Fibroblast of skin of right biceps (primary cell): ENCODE measurements at places on chromosomes 1 and 21.

- DNase-seq, result no peak
These were observed 54.2 kb upstream of the ETS2 start for GRCh38 chr21:38751379-38752050.

GRCh38 chr1:46159516-46159915 is 15.4 kb upstream of the TSPAN1 start:
- DNase-seq, result no peak

DNA sequence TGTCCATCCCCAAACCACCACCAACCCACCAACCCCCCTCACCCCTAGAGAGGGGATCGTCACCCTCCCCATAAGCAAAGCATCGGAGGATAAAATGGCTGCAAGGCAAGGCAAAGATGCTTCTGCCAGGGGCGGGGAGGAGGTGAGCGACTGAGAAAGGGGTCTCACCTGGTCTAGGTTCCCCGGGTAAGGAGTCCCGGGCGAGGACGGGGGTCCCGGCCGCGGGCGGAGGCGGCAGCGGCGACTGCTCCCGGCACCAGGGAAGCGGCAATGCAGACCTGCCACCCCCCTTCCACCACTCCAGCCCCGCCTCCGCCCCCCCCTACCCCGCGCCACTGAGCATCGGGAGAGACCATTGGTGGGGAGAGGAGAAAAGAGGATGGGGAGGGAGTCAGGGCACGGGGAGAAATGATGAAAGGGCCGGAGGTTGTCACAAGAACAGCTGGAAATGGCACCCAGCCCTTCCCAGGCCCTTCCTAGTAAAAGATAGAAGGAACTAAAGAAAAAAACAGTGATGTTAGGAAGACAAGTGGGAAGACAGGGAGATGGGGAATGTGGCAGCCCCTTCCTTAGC is at the start of gene SV2A:
Gene SV2A (minus strand): TSS at position 274 of the 574 bp plus-strand sequence. CDS start 4,004 bp downstream, outside the sequence.
- DNase-seq, result peak; percentile 74

DNA sequence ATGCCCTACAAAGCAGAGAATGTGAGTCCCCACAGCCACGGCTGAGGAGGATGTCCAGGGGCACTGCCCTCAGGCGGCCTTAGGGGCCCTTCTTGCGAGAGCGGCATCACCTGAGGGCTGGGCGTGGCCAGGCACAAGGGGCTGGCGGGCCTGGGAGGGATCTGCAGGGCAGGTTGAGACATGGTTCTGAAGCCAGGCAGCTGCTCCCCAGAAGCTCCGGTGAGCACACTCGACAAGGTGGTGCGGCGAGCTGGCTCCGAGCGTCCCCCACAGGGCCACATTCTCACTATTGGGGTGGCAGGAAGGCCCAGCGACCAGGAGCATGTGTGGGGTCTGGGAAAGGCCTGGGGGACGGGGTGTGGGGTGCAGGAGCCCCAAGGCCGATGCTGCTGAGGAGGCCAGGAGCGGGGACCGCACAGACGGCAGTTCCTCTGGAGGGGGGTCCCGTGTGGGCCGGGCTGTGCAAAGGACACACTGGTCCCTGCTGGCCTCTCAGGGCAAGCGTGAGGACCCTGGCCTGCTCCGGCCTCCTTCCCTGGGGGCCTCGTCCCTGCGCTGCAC is 47.2 kb downstream of the MORN1 start:
- no peak for DNase-seq

- peak; percentile 46 for DNase-seq
These were observed 75.8 kb downstream of the FOXJ3 start for GRCh38 chr1:42259059-42259738.

GRCh38 chr21:42060166-42060565 is 11.0 kb upstream of the UMODL1 start:
- DNase-seq, result no peak

DNA sequence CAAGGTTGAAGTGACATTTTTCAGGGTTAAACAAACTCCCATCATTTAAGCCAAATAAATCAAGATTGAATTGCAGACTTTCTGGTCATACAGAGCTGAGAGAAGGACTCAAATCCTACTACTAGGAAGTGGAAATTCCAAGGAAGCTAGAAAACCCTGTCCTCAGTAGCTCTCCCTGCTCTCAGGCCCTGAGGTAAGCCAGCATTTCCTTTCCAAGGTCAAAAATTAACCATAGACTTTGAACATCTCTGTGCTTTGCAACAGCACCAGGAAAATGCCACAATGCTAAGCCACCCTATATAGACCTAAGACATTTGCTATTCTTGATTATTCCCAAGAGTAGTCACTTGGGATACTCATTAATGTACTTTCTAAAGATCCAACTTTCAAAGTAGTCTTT is 45.1 kb downstream of the LUZP1 start:
- no peak for DNase-seq

GRCh38 chr1:221891708-221892107 is 149.8 kb upstream of the DUSP10 start:
- DNase-seq, result peak; percentile 32

GRCh38 chr1:53291574-53291973 is 36.3 kb downstream of the LRP8 start:
- DNase-seq, result no peak

DNA sequence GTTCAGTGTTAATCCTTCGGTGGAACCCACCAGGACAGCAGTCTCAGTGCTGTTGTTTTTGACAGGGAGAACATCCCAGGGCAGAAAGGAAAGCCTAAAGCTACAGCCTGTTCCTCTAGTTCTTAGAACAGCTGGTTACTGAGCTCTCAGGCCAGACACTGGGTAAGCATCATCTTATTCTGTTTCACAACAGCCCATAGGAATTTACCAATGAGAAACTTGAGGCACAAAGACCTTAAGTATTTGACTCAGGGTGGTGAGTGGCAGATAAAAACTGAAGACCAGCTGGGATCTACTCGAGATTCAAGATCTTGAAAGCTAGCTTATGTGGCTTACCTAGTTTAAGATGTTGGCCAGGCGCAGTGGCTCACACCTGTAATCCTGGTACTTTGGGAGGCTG is 9.4 kb upstream of the NEK2 start:
- DNase-seq, result no peak

- peak; percentile 72 for DNase-seq
These were observed 5.7 kb upstream of the FASLG start for GRCh38 chr1:172653015-172653709.

DNA sequence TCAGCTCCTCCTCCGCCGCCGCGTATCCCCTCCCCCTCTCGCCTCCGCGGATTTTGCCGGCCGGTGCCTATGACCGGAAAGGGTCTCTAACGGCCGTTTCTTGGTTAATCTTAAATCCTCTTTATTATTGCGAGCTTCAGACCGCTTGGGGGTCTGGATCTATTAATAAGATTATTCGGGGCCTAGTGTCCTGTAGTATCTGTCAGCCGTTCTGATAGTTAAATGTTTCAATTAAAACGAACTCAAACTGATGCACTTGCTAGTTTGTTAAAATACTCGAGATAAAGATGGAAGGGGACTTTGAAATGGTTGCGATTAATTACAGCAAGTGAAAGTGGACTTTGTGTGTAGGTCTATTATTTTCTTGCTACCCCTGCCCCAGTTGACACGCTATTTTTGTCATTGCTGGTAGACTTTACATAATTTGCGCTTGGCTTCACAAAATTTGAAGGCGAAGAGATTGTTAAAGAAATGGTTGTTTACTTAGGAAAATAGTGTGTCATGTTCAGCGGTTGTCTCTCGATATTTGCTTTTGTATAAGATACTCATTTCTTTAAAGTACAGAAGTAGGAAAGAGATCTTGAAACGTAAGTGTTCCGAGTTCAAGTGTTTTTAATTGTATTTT is 779 bp downstream of the SON start:
- no peak for DNase-seq

GRCh38 chr1:202113690-202114300 is 8.9 kb upstream of the GPR37L1 start:
- DNase-seq, result no peak

GRCh38 chr1:172449585-172450523 is 6.0 kb upstream of the PIGC start:
- peak; percentile 53 for DNase-seq

DNA sequence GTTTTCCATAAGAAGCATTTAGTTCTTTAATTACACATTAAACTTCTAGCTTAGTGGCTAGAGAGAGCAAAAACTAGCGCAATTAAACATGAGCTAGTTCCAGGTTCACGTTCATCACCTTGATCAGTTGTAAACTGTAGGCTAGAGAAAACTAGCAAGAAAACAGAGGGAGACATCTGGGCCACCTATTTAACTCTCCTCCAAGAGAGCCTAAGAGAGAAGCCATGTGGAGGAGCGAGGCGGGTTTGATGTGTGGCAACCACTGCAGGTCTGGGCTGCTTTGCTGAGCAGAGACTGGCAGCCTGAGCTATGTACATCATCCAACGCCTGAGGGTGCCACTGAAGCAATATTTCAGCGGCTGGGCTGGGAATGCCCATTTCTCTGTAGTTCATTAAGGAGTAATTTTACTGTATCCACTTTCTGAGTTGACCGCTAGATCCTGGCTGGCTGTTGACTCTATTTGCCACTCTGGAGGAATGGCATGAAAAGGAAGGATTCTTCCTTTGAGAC is 252.9 kb downstream of the DYRK1A start:
- DNase-seq, result no peak

DNA sequence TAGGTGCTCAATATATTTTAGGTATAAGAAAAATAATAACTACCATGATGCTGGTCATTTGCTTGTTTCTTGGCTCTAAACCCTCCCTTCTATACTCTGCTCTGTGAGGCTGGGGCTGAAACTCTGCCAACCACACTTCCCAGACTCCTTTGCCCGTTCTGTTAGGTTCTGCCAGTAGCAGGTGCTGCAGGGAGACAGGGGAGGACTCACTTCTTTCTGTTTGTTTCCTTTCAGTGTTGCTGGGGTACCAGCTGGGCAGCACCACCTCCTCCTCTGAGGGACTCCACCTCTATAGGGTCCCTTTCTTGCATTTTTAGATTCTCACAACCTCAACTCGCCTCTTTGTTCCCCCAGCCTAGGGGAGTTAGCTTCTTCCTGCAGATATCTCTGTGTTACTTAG is 17.0 kb upstream of the SH2D2A start:
- DNase-seq, result no peak

DNA sequence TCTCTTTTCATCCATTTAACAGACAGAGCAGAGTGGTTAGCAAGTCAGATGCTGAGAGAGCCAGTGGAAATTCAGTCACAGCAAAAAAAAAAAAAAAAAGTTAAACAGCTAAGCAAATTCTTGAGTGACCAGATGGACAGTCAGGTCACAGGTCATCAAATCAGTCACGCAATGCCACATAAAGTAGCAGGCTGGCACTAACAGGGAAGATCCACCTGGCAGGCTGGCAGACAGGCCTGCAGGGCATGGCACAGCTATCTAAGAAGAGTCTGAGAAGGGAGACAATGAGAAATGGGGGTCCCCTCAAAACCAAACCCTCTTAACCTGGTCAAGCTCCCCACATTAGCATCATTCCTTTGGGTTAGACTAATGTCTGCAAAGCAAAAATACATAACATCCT is 371.9 kb downstream of the TTLL7 start:
- no peak for DNase-seq

DNA sequence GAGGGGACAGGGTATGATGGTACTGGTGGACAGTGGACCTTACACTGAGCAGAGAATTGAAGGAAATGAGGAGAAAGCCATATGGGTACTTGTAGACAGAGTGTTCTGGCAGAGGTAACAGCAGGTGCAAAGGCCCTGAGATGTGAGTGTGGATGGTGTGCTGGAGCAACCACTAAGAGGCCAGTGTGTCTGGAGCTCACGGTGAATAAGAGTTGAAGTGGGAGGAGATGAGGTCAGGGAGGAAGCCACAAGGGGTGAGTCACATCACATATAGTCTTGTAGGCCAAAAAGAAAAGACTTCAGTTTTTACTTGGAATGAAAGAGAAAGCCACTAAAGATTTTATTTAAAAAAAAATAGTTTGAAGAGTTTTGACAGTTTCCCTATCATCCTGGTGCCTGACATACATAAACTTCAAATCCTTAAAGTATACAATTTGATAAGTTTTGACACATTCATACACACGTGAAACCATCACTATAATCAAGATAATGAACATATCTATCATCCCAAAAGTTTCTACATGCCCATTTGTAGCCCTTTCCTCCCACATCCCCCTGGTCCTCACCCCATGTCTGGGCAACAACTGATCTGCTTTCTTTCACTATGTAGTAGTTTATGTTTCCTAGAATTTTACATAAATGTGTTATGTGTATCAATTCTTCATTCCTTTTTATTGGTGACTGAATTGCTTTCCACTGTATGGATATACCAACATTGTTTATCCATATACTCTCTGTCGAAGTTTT is 148.4 kb downstream of the GPATCH2 start:
- peak; percentile 79 for DNase-seq

- no peak for DNase-seq
These were observed 31.0 kb upstream of the MAN1A2 start for GRCh38 chr1:117336088-117336817.

- DNase-seq, result no peak
These were observed 612.9 kb upstream of the USP24 start for GRCh38 chr1:55828044-55828443.

GRCh38 chr1:205284420-205285144 is 37.0 kb downstream of the NUAK2 start:
- DNase-seq, result peak; percentile 99
